ENCODE measurements at places on chromosomes 6 and 20.

DNA sequence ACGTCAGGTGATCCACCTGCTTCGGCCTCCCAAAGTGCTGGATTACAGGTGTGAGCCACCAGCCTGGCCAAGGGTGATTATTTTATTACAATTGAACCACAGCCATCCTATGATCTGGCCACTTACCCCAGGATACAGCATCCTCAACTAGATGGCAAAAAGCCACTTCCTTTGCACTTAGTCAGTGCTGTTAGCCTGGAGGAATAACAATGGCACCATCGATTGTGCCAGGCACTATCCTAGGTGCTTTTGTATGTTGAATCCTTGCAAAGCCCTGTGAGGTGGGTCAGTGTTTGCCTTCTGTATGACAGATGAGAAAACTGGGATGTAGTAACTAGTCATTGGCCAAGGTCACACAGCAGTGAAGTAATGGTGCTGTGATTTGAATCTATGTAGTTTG, 11.2 kb upstream of the TTPAL start:
- DNase-seq = no peak

GRCh38 chr6:159801935-159802334, 1.9 kb downstream of the PNLDC1 start:
- DNase-seq = no peak

GRCh38 chr6:91185072-91185471, 598.2 kb upstream of the MAP3K7 start:
- no peak for DNase-seq

DNA sequence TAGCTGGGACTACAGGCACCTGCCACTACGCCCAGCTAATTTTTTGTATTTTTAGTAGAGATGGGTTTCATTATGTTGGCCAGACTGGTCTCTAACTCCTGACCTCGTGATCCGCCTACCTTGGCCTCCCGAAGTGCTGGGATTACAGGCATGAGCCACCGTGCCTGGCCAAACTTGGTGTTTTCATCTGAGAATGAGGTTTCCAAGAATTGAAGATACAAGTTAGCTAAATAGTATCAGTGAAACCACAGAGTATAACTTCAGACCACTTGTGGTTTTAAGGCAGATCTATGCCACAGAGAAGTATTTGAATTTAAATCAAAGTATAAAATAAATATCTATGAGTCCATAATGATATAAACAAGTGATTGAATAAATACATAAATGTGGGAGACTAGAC, 70.1 kb downstream of the SLC16A10 start:
- DNase-seq = no peak

DNA sequence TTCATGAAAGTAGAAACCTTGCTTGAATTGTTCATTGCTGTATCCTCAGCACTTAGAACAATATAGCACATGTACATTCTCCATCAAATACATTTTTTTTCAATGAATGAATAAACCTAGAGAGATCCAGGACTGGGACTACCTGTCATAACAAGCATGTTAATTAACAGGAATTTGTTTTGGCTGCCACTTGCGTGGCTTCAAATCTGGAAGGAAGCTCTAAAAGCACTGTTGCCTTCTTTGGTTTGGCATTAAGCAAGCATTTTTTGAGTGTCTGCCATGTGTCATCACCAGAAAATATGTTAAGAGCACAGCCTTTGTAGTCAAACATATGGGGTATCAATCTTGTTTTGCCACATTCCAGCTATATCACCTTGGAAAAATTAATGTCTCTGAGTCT, 131.9 kb upstream of the BACH2 start:
- DNase-seq = no peak

GRCh38 chr20:24829649-24830370, 119.3 kb upstream of the CST7 start:
- DNase-seq = no peak

- no peak for DNase-seq
These were observed 141.3 kb upstream of the MYLIP start for GRCh38 chr6:15987569-15987968.

DNA sequence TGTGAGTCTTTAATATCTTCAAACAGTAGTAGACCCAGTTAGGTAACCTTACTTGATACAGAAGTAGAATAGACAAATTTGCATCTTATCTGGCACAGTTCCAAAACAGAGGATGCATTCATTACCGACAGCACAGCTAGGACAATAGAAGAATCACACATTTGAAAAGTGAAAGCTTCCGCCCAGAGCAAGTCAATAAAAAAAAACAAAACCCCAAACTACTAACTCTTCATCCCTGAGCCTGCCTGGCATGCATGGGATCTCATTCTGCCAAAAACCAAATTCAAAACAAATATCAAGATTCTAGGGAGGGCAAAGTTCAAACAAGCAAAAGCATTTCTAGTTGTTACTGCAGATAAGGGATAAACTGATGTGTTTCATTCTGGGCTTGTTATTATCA, 235.4 kb downstream of the BTBD9 start:
- DNase-seq = no peak

- no peak for DNase-seq
These were observed 24.6 kb downstream of the MLIP start for GRCh38 chr6:54135665-54136369.

- no peak for DNase-seq
These were observed 127.6 kb downstream of the KIF13A start for GRCh38 chr6:17859846-17860245.

- no peak for DNase-seq
These were observed 295 bp downstream of the KCNB1 start for GRCh38 chr20:49482173-49482572.

DNA sequence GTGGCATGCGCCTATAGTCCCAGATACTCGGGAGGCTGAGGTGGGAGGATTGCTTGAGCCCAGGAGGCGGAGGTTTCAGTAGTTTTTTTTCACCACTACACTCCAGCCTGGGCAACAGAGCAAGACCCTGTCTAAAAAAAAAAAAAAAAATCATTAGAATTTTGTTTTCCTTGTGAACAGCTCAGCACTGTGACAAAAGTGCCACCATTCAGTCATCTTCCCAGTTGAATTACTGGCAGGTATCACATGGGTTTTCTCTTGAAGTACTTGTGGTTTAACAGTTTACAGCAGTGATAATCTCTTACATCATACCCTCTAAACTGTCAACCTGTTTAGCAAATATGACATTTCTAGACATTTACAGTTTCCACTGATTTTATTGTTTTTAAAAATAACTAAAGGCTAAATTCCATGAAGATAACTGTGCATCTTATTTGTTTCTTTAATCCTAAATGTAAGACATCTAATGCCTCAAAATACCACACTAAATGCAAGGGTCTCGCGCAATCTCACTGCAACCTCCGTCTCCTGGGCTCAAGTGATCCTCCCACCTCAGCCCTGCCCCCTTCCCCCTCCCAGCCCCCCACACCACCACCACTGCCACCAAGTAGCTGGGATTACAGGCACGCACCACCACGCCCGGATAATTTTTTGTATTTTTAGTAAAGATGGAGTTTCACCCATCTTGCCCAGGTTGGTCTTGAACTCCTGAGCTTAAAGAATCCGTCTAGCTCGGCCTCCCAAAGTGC, 7.0 kb downstream of the TRPC4AP start:
- no peak for DNase-seq

DNA sequence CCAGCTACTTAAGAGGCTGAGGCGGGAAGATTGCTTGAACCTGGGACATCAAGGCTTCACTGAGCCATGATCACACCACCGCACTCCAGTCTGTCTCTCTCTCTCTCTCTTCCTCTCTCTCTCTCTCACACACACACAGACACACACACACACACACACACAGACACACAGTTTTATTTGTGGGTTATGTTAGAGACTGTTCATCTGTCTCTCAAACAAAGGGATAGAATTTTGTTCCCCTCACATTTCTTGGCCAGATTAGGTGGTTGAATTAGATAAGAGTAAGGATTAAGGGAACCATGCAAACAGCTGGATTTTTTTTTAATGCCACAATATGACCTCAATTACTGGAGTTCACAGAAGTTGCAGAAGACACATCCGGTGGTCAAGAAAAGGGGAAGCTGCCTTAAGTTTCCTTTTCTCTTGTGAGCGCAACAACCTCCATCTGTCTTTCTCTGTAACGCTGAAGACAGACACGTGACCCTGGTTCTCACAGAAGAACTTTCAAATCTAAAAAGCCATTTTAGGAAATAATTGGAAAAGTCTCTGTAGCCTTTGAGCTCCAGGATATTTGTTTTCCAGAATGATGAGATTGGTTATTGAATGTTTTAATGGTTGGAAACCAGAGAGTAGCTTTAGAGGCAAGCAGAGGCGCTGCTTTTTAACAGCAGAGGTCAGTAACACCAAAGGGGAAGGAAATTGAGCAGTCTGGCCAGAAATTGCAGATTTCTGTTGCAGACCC, 32.9 kb upstream of the LGSN start:
- peak; percentile 36 for DNase-seq

DNA sequence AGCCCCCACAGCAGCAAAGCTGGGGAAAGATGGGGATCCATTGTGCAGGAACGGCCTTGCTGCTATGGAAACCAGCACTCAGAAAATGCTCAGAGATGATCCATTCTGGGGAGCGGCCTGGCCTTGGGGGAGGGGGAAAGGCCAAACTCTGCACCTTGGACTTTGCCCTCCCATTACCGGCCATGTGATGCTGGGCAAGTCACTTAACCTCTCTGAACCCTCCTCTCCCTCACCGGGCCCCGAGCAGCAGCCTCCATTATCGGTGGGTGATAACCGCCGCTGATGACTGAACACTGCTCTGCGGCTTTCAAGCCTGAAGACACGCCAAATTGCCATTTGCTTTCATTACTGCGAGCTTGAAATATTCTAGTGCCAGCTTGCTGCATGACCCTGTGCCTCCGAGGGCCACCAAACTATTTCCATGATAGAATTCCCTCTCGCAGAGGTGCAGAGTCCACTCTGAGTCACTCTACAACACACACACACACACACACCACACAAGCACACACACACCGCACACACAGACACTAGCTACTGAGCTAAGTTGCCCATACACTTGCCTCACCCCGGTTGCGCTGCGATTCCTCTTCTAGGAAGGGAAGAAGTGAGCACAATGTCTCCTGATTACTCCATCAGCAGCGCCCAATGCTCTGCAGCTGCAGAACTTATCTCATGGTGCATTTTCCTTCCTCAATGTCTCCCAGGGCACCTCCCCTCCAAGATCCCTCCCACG, 20.6 kb upstream of the SIRPA start:
- no peak for DNase-seq

GRCh38 chr6:30599625-30600324, 17.3 kb downstream of the PPP1R10 start:
- no peak for DNase-seq

GRCh38 chr6:47679322-47679906, 19.0 kb upstream of the ADGRF4 start:
- no peak for DNase-seq

DNA sequence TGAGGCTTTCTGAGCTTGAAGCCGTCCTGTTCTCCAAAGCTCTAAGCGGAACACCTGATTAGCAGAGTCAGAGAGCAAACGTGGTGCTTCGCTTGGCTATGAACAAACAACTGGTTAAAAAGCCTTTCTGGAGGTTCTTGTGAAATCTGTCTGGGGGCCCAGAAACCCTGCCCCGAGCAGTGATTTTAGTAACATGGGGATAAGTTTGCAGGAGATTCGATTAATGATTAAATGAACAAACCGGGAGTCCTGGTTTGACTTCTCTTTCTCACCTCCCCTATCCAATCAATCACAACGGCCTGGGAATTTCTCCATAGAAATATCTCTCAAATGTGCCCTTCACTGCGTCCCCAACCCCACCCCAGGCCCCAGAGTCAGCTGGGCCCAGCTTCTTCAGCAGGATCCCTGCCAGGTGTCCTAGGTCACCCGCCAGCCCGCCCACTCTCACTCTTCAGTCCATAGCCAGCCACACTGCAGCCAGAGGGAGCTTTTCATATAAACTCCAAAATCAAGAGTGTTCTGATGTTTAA, 43.6 kb downstream of the ZDHHC14 start:
- no peak for DNase-seq
